ENCODE measurements at places on chromosomes 13 and 19.

GRCh38 chr13:94198681-94199080 is 280.8 kb downstream of the DCT start:
- no peak for DNase-seq

DNA sequence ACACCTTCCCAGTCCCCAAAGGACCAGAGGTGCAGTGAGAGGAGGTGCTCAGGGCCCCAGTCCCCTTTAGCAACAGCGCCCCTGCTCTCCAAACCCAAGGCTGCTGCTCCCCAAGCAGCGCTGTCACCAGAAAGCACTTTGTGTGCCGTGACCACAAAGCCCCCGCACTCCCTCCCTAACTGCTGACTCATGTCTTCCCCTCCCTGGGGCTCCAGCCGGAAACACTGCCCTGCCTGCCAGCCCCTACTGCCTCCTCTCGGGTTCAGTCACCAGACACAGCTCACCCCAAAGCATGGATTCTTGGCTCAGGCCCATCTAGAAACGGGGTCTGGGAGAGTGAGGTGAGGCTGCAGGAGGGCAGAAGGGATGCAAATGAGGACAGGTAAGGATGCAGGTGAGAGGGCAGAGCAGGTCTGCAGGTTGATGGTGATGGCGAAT is 4.9 kb upstream of the TNFSF14 start:
- DNase-seq, result peak; percentile 49

GRCh38 chr13:85671336-85671735 is 127.9 kb downstream of the SLITRK6 start:
- DNase-seq, result no peak

DNA sequence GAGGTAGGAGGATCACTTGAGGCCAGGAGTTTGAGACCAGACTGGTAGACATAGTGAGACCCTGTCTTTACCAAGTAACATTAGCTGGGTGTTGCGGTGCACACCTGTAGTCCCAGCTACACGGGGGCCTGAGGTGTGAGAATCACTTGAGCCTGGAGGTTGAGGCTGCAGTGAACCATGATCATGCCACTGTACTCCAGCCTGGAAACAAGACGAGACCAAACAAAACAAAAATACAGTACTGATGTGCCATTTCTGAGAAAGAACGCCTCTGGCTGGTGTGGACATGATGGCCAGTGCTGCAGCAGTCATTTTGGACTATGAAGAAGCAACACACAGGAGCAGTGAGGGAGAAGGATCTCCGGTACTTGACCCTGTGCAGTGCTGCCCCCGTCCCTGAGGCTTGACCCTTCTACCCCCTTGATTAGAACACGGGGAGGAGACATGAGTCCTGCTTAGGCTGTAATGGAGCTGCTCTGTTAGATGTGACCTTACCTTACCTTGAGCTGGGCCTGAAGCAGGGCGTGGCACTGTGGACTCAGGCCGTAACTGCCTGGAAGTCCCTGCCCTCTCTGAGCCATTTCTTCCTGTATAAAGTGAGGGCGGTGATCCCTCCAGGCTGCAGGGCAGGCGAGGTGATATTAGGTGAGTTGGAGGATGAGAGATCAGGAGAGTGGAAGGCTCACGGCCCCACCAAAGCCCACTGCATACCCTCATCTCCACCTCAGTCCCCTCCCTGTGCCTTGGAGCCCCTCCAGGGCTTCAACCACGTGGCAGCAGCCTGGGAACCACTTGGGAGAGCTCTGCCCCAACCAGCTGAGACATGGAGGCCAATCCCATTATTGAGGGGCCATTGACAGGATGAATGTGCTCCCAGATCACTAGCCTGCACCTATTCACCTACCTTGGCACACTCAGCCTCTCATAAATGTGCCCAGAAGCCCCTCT is 5.9 kb downstream of the RPL18A start:
- no peak for DNase-seq

- no peak for DNase-seq
Observed at GRCh38 chr13:93927431-93927830, 552.1 kb downstream of the DCT start.

GRCh38 chr13:60169239-60170031 is 5.7 kb upstream of the DIAPH3 start:
- no peak for DNase-seq

DNA sequence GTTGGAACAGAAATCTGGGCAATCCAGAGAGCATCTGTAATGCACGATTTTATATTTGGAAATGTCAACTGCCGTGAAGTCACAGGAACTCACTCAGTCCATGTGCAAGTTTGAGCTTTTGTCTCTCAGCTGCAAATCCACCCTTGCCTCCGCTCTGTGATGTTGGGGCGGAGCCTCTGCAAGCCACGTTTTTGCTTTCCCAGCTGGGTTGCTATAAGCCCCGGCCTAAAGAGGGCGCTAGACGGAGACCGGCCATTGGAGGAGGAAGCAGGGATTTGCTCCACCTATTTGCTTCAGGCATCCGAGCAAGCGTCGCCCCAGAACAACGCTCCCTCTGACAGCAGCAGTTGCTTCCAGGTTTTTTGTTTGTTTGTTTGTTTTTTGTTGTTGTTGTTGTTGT is 56.2 kb downstream of the TRPM4 start:
- no peak for DNase-seq

DNA sequence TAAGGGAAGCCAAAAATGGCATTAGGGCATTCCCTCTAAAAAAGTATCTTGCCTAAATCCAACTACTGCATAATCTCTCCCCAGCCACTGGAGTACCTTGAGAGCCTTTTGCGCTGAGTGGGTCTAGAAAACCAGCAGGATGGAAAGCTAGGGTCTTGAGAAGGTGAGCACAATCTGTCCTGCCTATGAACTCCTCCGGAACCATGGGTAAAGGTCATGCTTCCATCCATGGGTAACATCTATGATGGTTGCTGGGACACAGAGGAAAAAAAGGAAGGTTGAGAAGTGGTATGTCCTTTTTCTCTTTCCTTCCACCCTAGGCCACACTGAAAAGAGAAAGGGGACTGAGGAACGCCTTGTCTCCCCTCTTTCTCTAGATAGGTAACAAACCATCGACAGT is 52.4 kb downstream of the ZNF676 start:
- no peak for DNase-seq

GRCh38 chr19:10270616-10271394 is at the start of gene ICAM1:
ICAM1 (plus strand) TSS chr19:10271120; CDS start chr19:10271160, 40 bp downstream.
- DNase-seq, result peak; percentile 89

DNA sequence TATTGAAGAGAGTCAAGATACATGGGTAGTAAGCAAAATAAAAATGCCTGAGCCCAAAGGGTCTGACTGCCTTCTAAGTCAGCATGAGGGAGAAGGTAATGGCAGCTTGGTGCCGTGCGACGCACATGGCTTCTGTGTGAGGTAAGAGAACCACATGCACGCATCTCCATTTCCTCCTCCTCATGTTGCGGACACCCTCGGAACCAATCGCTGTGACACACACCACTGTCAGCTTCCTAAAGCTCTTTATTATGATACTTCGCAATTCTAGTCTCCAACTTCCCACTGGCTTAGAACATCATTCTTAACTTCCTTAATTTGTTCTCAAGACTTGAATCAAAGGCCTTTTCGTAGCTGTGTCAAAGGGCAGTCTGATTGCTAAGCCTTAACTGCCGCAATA is 170.1 kb downstream of the OXGR1 start:
- no peak for DNase-seq

DNA sequence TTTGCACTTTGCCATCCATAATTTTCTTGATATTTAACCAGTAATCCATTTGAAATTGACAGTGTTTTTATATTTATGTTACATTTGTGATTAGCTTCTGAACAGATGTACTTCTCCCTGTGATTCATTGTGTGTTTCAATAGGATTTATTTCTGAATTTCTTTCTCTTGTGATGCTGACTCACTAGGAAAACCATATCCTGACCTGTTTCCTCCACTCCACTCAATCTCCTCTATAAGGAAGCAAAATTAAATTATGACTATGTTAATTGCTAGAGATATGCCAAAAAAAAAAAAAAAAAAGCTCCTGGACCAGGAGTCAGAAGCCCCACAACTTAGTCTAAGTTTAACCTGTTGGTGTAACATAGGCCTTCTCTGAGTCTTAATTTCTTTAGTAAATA is 614.6 kb upstream of the SPRY2 start:
- DNase-seq, result no peak

- no peak for DNase-seq
Observed at GRCh38 chr19:18128044-18128443, 24.9 kb upstream of the PIK3R2 start.

GRCh38 chr13:23383151-23383550 is 50.4 kb downstream of the SACS start:
- no peak for DNase-seq

GRCh38 chr13:24630851-24631620 is 49.2 kb upstream of the ATP12A start:
- no peak for DNase-seq

DNA sequence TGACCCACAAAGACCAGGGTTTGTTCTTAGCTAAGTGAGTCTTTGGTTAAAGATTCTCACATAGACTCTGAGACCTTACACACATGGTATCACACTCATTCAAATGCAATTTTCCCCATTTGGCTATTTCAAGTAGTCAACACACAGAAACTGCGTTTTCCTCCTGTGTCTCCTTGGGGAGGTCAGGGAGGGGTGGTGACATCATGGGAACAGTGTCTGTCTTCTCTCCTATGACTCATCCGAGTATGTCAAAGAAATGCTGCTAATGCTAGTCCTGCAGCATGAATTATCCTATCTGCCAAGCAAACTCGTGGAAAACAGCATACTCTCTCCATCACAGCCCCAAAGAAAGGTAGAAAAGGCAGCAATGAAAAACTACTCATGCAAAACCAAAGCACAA is 100.2 kb downstream of the ENOX1 start:
- DNase-seq, result peak; percentile 44

Measured in psoas muscle (tissue), 8 donors.